ENCODE measurements at places on chromosomes 4 and X.

- DNase-seq, result no peak
Measured at GRCh38 chr4:110475881-110476818, at the start of gene ENPEP. TSS of gene ENPEP (plus strand) at chr4:110476155. CDS start at chr4:110476415, 260 bp downstream.

DNA sequence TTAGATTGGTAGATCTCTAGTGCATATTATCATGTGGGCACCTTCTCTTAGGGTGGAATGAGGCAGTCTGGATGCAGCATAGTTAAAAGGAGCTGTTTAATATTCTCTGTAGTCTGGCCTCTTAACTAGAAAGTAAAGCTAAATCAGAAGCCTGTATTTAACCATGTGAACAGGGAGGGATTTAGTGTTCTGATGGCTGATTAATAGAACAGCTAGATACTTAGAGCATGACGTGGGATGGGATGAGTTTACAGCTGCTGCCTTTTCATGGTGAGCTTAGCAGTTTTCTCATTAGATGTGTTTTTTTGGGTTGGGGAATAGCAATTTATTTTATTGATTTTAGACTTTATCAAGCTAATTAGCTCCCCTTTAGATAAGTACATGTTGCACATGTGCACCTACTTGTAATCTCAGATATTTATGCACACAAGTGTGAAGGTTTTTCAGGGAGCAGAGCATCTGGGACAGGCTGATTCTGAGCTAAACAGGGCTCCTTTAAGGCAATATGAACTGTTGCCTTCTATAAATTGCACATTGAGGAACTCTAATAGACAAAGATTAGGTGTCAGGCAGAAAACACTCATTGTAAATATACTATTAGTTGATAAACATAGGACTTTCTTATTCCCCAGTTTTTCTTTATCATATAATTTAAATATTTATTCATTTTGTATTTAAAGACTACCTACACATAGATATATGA is 34.1 kb downstream of the YIPF6 start:
- no peak for DNase-seq

- DNase-seq, result no peak
Measured at GRCh38 chr4:78629991-78630541, 78.5 kb downstream of the ANXA3 start.

GRCh38 chr4:174119051-174119450 is 164.4 kb downstream of the FBXO8 start:
- DNase-seq, result no peak

- no peak for DNase-seq
Measured at GRCh38 chr4:126027601-126028000, 712.8 kb downstream of the FAT4 start.

- no peak for DNase-seq
Measured at GRCh38 chr4:122604146-122604545, 16.7 kb downstream of the IL21 start.

GRCh38 chr4:146998157-146998556 is 52.5 kb upstream of the TTC29 start:
- DNase-seq, result no peak

DNA sequence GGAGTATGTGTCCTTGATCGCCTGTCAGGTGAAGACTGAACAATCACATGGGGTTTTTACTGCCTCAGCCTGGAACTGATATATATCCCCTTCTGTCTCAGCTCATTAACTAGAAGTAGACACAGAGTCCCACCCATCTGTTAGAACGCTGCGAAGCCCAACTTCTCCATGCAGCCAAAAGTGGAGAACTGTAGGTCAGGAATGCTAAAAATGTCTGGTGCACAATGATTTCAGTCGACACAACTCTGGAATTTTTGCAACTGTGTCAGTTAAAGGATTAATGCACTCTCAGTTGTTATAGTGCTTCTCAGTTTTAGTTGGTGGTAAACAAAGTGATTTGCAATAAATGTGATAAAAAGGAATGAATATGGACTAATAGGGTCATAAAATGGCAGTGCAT is 287.2 kb downstream of the INPP4B start:
- no peak for DNase-seq

DNA sequence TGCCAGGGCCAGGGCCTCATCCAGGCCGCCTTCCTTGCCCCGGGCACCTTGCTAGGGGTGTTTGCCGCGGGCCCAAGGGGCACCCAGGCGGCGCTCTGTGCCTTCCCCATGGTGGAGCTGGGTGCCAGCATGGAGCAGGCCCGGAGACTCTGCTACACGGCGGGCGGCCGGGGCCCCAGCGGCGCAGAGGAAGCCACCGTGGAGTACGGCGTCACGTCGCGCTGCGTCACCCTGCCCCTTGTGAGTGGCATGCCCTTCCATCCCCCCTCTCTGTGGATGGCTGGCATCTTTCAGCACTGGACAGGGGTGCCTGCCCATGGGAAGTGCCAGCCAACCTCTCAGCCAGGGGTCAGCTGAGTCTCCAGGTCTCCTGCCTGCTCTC is 3.6 kb downstream of the PLXNB3 start:
- DNase-seq, result no peak

GRCh38 chrX:151821226-151821625 is 86.7 kb downstream of the CNGA2 start:
- no peak for DNase-seq

GRCh38 chrX:7606039-7606652 is 236.8 kb upstream of the VCX start:
- DNase-seq, result no peak

GRCh38 chr4:46656071-46656470 is 253.0 kb downstream of the COX7B2 start:
- DNase-seq, result no peak

- DNase-seq, result no peak
Measured at GRCh38 chr4:170325599-170325998, 235.8 kb upstream of the AADAT start.

DNA sequence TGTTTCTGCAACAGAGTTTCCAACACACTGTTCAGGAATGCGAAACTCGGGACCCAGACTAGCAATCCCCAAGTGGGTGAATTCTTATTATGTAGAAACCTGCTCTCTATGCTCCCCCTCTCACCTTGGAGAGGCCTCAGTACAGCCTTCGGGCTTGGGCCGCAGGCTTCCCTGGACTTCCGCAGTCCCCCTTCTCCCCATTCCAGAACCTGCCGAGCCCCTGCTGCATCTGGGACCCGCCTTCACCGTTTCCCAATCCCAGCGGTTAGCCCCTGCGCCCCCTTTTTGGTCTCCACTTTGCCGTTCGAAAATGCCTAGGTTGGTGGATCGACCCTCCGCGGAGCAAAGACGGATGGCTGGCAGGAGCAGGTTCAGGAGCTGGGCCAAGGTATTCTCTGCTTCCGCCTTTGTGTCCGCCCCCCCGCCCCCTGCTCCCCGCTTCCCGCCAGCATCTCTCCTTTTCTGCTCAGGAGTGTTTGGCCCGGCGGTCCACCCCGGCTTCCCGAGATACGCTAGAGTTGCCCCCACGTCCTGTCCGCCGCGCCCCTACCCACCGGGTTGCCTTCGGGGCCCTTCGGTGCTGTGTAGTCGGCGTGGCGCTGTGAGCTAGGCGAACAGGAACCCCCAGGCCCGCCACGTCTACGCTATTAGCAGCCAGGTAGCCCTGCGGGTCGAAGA is 11.5 kb downstream of the HAND2 start:
- no peak for DNase-seq
